ENCODE measurements at places on chromosomes 16 and 17. TPM values are rescaled to one million over a fixed set of nuclear protein-coding genes. Genes with fewer than 3 reads are reported as not detected.

GRCh38 chr17:12545877-12546513, 119.7 kb upstream of the MYOCD start:
- no peak for DNase-seq

GRCh38 chr16:56300891-56301850, 109.9 kb downstream of the GNAO1 start:
- DNase-seq: no peak

GRCh38 chr17:54840885-54841591, 59.6 kb upstream of the TOM1L1 start:
- no peak for DNase-seq

- DNase-seq: no peak
These were observed 17.8 kb upstream of the PITPNM3 start for GRCh38 chr17:6573982-6574686.

GRCh38 chr16:1650131-1650530, 27.9 kb upstream of the JPT2 start:
- no peak for DNase-seq

- DNase-seq: peak; percentile 19
These were observed 88.7 kb downstream of the BMERB1 start for GRCh38 chr16:15523092-15523541.

- DNase-seq: peak; percentile 94
These were observed at the start of gene KCTD11 for GRCh38 chr17:7351665-7352502. TSS of gene KCTD11 (plus strand) at chr17:7352162.

- DNase-seq: no peak
These were observed 42.9 kb downstream of the CPD start for GRCh38 chr17:30421592-30421991.

DNA sequence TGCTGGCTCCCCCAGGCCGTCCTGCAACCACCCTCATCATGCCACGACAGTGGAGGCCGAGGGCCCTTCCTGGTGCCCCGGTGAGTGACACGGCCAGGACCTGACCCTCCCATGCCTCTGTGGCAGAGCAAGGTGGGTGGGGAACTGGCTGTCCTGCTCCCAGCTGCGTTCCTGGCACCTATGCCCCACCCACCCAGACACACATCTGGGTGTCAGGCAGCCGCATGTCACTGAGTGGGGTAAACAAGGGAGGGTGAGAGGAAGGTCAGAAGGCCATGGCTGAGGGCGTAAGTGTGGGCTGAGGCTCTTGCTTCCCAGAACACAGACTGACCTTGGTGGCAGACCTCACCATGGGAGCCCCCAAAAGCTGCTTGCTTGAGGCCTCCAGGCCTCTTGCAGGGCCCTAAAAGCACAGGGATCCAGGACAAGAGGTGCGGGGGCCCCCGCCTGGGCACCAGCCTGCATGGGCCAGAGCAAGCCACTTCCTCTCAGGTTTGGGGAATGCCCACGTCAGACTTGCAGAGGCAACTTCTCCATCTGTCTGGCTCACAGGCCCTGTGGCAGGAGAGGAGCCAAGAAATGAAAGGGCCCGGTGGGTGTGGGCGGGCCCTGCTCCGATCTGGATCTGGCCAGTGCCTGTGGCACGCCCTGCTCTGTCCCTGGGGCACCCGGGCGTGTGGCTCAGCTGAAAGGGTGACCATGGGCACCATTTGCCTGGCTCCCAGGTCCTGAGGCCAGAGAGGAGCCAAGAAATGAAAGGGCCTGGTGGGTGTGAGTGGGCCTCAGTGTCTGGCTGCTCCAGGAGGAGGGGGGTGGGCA, 3.9 kb upstream of the CCDC57 start:
- DNase-seq: peak; percentile 66

DNA sequence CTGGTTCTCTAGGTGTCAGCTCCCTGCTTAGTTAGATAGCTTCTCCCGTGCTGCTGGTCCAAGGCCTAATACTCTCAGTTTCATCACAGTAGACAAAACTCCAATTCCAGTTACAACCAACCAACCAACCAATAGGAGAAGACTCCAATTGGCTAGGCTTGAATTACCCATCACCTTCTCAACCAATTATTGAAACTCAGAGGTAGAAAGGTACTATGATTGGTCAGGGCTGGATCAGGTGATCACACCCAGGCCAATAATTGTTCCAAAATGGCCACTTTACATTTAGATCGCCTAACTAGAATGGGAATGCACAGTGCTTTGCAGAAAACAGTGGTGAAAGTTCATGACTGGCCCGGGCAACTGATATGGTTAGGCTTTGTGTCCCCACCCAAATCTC, 49.5 kb upstream of the CRHR1 start:
- no peak for DNase-seq

DNA sequence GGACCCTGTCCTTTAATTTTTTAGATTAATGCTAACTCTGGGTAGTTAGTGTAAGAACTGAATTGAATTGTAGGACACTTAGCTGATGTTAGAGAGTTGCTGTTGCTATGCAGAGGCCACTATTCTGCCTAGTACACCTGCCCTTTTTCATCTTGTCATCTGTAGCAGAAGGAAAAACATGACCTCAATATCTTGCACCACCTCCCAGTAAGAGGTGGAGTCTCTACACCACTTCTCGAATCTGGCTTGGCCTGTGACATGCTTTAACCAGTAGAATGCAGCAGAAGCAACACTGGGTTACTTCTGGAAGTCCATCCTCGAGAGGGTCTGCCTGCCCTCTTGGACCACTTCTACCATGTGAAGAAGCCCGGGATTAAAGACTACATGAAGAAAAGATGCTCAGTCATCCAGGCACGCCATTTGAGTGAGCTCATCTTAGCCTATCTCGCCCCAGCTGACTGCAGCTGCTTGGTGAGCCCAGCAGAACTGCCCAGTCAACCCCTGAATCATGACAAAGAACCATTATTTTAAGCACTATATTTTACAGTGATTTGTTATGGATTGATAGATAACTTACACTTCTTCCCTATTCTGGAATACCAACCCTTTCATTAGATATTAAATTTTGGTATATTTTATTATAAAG, 153.5 kb downstream of the MYO1D start:
- peak; percentile 33 for DNase-seq

GRCh38 chr17:2369551-2370210, 31.2 kb downstream of the MNT start:
- DNase-seq: no peak

DNA sequence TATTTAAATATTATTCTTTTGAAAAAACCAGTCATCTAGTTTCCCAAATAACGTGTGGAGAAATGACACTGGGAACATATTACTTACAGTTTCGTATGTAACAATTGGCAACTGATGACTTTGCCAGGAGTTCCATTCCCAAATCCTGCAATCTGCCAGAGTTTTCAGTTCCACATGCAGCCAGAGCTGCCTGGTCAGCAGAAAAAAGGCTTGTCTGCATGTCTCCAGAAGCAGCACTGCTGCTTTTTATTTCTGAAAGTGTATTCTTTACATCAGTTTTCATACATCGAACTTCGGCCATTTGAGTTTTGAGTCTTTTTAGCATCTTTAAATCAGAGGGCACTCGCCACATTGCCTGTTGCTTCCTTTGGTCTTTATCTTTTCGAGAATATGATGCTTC, 78.4 kb downstream of the TRIM37 start:
- no peak for DNase-seq

- no peak for DNase-seq
These were observed 9.9 kb upstream of the ENPP7 start for GRCh38 chr17:79720705-79721292.

- DNase-seq: no peak
These were observed 106.5 kb downstream of the SPAG9 start for GRCh38 chr17:51014129-51014528.

DNA sequence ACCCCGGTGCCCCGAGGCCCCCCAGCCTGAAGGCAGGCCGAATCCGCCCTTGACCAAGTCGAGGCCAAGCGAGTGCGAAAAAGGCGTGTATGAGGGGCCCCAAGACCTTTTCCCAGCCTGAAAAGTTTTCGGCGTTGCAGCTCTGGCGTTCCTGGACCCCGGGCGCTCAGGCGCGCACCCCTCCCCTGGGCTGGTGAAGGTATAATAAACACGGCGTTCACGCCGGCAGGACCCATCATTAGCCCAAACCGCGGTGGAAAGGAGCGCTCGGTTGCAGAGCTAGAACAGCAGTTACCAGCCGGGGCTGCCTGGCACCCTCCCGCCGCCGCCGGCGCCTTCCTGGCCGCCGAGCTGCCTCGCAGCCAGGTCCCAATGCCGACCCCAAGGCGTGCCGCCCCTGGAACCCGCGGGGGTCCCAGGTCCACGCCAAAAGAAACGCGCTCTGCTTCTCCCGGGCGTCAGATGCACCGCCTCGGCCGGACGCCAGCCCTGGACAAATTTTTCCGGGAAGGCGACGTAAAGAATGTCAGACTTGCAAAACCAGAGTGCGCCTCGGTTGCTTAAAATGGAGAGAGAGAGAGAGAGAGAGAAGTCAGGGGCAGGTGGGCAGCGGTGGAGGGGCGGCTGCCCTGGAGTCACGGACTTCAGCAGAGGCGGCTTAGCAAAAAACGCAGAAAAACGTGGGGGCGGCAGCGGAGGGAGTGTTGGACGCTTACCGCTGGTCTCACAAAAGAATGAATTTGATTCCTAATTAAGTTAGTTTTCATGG, 11.5 kb upstream of the FOXF1 start:
- no peak for DNase-seq

GRCh38 chr17:81492202-81492601, 20.4 kb downstream of the ACTG1 start:
- DNase-seq: no peak

GRCh38 chr16:15976929-15977637, 27.7 kb downstream of the ABCC1 start:
- DNase-seq: no peak

- no peak for DNase-seq
These were observed 1.8 kb downstream of the ZACN start for GRCh38 chr17:76080768-76081287.

Gene CCL8
- total RNA-seq: 0.41 TPM

Gene KRTAP1-1
- not detected for total RNA-seq

Gene BMERB1
- total RNA-seq: 75.3 TPM

Gene SDK2
- total RNA-seq: 2.2 TPM

Gene EMP2
- total RNA-seq: 60.5 TPM

Gene ADAD2
- 0.52 TPM for total RNA-seq

Gene DNAJA2
- total RNA-seq: 90.8 TPM

Gene GRB7
- 1.1 TPM for total RNA-seq

Gene PRAC2
- total RNA-seq: not detected

Gene DLX3
- total RNA-seq: not detected

Gene MYH1
- 0.14 TPM for total RNA-seq

Gene CMTM2
- total RNA-seq: not detected

Gene HID1
- total RNA-seq: 7.2 TPM

All from left ventricle myocardium inferior (tissue), 1 donor.